HFFc6 (cell line): ENCODE measurements at places on chromosomes 16 and 17. TPM values are rescaled to one million over a fixed set of nuclear protein-coding genes. Genes with fewer than 3 reads are reported as not detected.

C17orf50 gene
- total RNA-seq = not detected in 3 replicates

LYRM9 gene
- total RNA-seq = 2.4 and 5.2 TPM in 2 replicates

CCR7 gene
- total RNA-seq = not detected in 3 replicates

TNP2 gene
- total RNA-seq = not detected in 3 replicates

KRTAP2-2 gene
- 0.68 TPM in 1 of 2 replicates, not detected in the other for total RNA-seq

DNA sequence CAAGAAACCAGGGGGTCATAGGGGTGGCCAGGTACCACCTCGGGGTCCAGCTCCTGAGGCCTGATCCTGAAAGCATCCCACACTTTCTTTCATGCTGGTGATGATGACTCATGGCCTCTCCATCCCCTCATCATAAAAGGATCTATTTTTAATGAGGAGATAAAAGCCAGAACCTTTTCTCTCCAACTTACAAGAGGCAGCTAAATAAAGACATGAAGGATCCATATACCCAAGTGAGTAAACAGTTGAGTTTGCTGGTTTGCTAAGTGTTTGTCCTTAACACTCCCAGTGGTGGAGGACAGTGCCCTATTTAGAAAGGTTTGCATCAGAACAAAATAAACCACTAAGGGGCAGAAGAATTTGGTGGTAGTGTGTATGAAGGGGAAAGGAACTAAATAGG is 383.8 kb downstream of the GRIN2A start:
- H3K27ac ChIP-seq = no peak overlapping the region
- H3K4me1 ChIP-seq = no peaks in the 10 kb centered on the region
- H3K4me3 ChIP-seq = no peak overlapping the region
- no peak for DNase-seq
- H3K27me3 ChIP-seq = peaks cover 2% of the 10 kb centered on the region; the same call in 1 of the 2 replicates
- H3K36me3 ChIP-seq = no peaks in the 10 kb centered on the region

DNA sequence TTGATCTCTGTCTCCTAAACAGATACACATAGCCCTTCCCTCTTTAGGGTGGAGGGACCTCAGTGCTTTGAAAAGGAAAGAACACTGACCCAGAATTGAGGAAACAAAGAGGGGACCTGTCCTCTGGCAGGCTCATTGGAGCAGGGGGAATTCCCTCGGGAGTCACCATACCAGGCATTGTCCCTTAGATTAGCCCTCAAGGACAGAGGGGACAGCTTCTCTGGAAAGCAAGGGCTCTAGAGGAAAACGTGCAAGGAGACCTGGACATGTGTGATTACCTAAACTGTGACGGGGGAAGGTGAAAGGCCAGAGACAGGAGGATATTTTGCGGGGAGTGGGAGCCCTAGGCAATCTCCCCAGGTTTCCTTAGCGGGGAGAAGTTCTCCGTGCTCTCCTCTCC is 7.6 kb upstream of the FZD2 start:
- peaks cover 2% of the 10 kb centered on the region for H3K27me3 ChIP-seq
- no peak for DNase-seq
- H3K4me3 ChIP-seq = no peak overlapping the region
- peaks cover 62% of the 10 kb centered on the region for H3K4me1 ChIP-seq

- DNase-seq = no peak
- H3K27me3 ChIP-seq = peaks cover 4% of the 10 kb centered on the region
- no peak overlapping the region for H3K27ac ChIP-seq
- peaks cover 8% of the 10 kb centered on the region for H3K4me1 ChIP-seq
- no peak overlapping the region for H3K4me3 ChIP-seq
Observed at GRCh38 chr16:88789594-88789993, 4.6 kb upstream of the PIEZO1 start.
